ENCODE measurements at places on chromosomes 5 and 9. TPM values are rescaled to one million over a fixed set of nuclear protein-coding genes. Genes with fewer than 3 reads are reported as not detected.

The PCDHGA11 gene
- total RNA-seq, result 5.3 TPM

The CORO2A gene
- total RNA-seq, result 0.32 TPM

The TLE4 gene
- 6.2 TPM for total RNA-seq

The RFX3 gene
- 2.9 TPM for total RNA-seq

The TTC33 gene
- 14.6 TPM for total RNA-seq

The GPX8 gene
- total RNA-seq, result 89.7 TPM

The LHX3 gene
- not detected for total RNA-seq

The ZNF618 gene
- total RNA-seq, result 10.7 TPM

The TTC39B gene
- 5.8 TPM for total RNA-seq

The PCA3 gene
- under 0.01 TPM for total RNA-seq

The QRFP gene
- not detected for total RNA-seq

The IL9 gene
- not detected for total RNA-seq

The CCDC152 gene
- total RNA-seq, result 2.9 TPM

The CTXN3 gene
- total RNA-seq, result under 0.01 TPM

The GADD45G gene
- 0.65 TPM for total RNA-seq

The IL5 gene
- not detected for total RNA-seq

The SOX30 gene
- not detected for total RNA-seq

The STOM gene
- 266 TPM for total RNA-seq

The GALNT12 gene
- total RNA-seq, result 0.65 TPM

The UBE2R2 gene
- 16.1 TPM for total RNA-seq

The BTNL8 gene
- total RNA-seq, result not detected

The HEMGN gene
- not detected for total RNA-seq

The SPATA31C1 gene
- not detected for total RNA-seq

The FOXD4L5 gene
- total RNA-seq, result not detected

The ABLIM3 gene
- 8.8 TPM for total RNA-seq

The SMIM33 gene
- total RNA-seq, result under 0.01 TPM

The GABRA6 gene
- total RNA-seq, result not detected

The INSL4 gene
- not detected for total RNA-seq

The SPATA6L gene
- 0.61 TPM for total RNA-seq

The GABBR2 gene
- total RNA-seq, result 0.61 TPM

The BTNL9 gene
- 0.32 TPM for total RNA-seq

The ZBED3 gene
- total RNA-seq, result 2.6 TPM

The GZMA gene
- not detected for total RNA-seq

The ITGA1 gene
- total RNA-seq, result 4.4 TPM

The ADAMTS19 gene
- not detected for total RNA-seq

The F2R gene
- 144 TPM for total RNA-seq
